CD4-positive, alpha-beta T cell treated with Interleukin-2 at 100 ng/mL for 4 hours (primary cell): ENCODE measurements at places on chromosomes 7 and 10.

DNA sequence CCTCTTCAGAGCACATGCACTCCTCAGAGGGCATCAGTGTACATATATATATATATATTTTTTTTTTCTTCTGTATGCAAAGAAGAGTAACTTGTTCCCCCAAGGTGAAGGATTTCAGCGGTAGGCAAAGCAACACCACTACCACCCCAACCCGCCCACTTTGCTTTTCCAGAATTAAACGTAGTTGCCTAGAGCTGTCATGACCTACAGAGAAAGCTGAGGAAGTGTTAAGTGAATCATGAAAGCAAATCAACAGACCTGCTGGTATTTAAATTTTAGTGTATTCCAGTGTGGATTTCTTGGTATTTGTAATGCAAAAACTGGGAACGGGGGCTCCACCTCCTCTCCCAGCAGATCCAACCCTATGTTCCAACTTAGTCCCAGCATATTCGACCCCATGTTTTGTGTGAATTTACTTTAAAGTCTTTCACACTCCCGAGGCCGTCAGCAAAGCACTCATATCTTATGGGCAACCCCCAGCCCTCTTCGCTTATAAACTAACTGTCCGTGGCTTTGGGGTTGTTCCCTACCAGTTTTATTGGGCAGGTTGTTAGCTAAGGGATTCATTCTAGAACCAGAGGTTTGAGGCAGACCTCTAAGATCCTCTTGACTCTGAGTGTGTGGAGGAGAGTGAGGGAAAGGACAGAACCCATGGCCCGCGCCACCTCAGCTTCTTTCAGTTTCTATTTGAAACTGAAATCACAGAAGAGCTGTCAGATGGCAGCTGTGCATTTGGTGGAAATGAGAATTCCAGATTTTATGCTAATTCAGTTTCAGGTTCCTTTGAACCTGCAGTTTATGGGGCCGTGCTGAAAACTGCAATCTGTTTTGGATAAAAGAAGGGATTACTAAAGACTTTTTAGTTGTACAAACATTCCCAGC, 450.2 kb upstream of the GALNT17 start:
- DNase-seq = no peak

- DNase-seq = no peak
These were observed 237.2 kb downstream of the BUB3 start for GRCh38 chr10:123391275-123392028.

DNA sequence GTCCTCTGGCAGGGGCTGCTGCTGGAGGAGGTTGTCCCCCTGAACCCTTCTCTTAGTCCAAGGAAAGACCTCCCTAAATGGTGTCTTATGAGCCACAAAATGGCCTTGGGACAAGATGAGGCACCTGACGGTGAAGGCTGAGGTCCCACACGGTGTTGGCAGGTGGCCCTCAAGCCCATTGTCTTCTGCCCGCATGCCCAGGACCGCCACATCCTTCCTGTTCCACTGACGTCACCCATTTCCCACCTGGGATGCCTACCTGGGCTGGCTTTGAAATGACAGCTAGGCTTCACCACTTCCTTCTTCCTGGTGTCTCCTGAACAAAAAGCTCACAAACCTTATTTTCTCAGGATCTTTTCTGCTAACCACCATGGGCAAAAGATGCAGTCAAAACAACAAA, 2.1 kb upstream of the DMBT1 start:
- no peak for DNase-seq

DNA sequence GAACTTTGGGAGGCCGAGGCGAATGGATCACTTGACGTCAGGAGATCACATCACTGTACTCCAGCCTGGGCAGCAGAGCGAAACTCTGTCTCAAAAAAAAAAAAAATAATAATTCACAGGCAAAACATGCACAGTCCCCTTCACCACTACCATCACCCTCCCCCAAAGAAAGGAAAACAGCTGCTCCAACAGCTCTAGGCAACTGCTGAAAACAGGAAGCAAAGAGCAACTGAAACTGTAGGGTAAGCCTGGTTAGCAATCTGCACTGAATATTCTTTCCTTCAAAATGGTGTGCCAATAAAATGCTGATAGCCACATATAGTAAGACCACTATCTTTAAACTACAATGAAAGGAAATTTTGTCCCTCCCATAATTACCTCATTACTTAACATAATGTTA, 11.8 kb downstream of the NT5C2 start:
- no peak for DNase-seq

GRCh38 chr10:108753326-108753725, 1170.0 kb downstream of the XPNPEP1 start:
- no peak for DNase-seq

- no peak for DNase-seq
These were observed 117.1 kb upstream of the DPP6 start for GRCh38 chr7:153935095-153935494.

- DNase-seq = no peak
These were observed 106.7 kb downstream of the SNX10 start for GRCh38 chr7:26398427-26398755.

DNA sequence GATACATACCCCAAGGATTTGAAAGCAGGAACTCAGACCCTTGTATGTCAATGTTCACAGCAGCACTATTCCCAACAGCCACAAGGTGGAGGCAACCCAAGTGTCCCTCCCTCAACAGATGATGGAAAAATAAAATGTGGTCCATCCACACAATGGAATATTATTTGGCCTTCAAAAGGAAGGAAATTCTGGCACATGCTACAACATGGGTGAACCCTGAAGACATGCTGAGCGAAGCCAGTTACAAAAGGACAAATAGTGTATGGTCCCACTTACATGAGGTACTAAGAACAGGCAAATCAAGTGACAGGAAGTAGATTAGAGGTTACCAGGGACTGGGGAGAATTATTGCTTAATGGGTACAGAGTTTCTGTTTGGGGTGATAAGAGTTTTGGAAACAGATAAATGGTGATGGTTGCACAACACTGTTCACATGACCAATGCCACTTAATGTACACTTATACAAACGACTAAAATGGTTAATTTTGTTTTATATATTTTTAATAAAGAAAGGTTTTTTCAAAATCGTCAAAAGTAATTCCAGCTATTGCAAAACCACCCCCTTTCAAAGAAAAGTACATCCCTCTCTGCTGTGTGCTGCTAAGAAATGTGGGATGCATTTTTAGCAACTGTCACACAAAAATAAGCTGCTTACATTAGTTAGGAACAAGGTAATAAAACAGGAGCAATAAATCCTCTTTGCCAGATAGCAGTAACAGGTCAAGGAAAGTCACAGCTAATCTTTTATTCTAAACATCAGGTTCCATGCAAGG, 85.7 kb downstream of the GRB10 start:
- DNase-seq = peak; percentile 22

DNA sequence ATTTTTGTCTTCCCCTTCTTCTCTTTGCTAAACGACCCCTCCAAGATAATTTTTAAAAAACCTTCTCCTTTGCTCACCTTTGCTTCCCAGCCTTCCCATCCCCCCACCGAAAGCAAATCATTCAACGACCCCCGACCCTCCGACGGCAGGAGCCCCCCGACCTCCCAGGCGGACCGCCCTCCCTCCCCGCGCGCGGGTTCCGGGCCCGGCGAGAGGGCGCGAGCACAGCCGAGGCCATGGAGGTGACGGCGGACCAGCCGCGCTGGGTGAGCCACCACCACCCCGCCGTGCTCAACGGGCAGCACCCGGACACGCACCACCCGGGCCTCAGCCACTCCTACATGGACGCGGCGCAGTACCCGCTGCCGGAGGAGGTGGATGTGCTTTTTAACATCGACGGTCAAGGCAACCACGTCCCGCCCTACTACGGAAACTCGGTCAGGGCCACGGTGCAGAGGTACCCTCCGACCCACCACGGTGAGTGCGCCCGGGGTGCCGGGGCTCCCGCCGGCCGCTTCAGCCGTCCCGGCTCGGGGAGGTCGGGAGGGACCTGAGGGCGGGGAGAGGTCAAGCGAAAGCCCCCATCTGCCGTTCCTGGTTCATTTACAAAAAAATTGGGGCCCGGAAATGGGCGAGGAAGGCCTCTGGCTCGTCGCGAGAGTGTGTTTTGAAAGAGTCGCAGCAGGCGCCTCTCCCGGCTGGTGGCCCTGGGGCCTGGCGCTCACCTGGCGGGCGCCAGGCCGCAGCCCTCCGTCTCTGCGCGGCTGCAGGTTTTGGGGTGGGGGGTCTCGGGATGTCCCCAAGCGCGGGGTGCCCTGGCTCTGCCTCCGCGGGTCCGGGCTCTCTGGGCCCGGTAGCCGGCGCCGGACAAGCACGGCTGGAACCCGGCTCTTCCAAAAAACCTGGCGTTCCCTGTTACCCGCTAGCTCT, 1.2 kb downstream of the GATA3 start:
- DNase-seq = no peak

GRCh38 chr10:2951235-2951835, 116.0 kb upstream of the PFKP start:
- no peak for DNase-seq

GRCh38 chr7:3578399-3578798, 277.3 kb downstream of the SDK1 start:
- no peak for DNase-seq

DNA sequence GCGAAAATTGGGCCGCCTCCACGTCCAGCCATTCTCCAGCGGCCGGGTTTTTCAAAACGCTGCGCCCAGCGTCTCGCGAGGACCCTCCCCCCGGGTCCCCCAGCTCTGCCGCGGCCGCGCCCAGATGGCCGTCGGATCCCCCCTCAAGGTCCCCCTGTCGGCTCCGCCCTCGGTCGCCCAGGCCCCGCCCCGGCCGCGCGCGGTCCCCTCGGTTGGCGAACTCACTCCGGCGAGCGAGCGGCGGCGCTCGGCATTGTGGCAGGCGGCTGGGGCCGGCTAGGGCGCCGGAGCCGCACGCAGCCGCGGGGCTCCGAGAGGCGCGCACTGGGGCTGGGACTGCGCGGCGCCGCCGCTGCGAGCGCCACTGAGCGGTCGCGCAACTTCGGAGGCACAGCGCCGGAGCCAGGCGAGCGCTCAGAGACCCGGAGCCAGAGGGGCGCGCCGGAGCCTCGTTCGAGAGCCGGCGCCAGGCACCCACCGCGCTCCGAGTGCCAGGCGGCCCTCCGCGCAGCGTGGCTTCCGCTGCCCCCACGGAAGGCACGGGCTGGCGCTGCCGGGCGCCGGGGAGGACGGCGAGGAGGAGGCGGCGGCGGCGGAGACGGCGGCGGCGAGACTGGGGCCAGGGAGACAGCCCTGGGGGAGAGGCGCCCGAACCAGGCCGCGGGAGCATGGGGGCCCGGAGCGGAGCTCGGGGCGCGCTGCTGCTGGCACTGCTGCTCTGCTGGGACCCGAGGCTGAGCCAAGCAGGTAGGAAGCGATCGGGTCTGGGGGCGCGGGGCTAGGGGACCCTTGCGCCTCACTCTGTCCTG, at the start of gene UNC5B:
Gene UNC5B, plus strand, starts transcription at position 253 of the 809 bp plus-strand sequence. Its CDS starts 416 bp downstream, at position 669.
- DNase-seq = peak; percentile 42

- peak; percentile 62 for DNase-seq
These were observed 23.9 kb downstream of the SCD start for GRCh38 chr10:100370714-100371481.

- DNase-seq = no peak
These were observed 173.6 kb downstream of the ARL4A start for GRCh38 chr7:12861070-12861469.

DNA sequence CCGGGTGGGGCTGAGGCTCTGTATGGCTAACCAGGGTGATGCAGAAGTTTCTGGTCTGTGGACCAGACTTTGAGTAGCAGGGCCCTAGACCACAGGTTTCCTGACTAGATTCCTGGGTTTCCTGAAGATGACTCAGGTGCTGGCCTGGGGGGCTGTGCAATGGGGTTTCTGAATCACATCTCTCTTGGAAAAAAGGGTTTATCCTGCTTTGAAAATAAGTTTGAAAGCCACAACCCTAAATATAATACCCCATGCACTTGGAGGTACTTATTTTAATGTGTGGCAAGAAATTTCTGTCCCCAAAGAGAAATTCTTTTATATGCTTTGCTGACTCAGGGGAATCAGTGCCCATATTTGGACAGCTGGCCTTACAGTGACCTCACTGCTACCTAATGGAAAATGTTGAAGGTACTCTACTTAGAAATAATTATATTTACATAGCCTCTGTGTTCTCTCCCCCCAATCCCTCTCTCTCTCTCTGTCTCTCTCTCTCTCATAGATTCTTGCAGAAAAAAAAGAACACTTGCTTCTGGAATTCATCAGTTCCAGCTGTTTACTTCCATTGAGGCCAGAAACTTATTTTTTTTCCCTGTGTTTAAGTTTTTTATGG, 184.4 kb upstream of the LYZL2 start:
- no peak for DNase-seq

GRCh38 chr7:139509535-139509934, 13.9 kb upstream of the CLEC2L start:
- no peak for DNase-seq

DNA sequence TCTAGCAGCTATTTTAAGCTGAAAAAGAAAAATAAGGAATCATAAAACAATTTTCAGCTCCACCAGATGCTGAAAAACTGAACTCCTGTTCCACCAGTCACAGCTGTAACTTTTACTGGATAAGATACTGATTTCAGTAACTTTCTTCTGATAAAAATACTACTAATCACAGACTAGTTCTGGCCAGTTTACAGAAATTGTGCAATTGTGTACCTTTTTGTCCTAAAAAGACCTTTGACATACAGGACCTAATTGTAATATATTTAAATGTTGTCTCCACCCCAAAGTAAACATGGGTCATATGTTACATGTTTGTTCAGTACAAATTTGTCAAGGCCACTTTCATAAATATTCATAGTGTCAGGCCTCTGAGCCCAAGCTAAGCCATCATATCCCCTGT, 27.1 kb upstream of the PIP start:
- no peak for DNase-seq

DNA sequence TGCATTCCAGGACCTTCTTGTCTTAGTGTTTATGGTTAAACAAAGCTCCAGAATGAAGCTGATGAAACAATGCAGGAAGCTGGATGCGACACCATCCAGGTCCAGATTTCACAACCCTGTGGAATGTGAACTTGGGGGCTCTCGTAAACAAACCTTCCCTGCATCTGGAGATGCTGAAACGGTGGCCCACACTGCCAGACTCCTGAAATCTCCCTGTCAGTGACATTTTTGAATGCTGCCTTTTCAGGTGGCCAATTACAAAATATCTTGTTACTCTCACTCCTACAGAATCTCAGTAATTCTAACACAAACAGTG, 18.8 kb downstream of the VIPR2 start:
- no peak for DNase-seq

- DNase-seq = no peak
These were observed 45.6 kb upstream of the FZD9 start for GRCh38 chr7:73387908-73388414.

DNA sequence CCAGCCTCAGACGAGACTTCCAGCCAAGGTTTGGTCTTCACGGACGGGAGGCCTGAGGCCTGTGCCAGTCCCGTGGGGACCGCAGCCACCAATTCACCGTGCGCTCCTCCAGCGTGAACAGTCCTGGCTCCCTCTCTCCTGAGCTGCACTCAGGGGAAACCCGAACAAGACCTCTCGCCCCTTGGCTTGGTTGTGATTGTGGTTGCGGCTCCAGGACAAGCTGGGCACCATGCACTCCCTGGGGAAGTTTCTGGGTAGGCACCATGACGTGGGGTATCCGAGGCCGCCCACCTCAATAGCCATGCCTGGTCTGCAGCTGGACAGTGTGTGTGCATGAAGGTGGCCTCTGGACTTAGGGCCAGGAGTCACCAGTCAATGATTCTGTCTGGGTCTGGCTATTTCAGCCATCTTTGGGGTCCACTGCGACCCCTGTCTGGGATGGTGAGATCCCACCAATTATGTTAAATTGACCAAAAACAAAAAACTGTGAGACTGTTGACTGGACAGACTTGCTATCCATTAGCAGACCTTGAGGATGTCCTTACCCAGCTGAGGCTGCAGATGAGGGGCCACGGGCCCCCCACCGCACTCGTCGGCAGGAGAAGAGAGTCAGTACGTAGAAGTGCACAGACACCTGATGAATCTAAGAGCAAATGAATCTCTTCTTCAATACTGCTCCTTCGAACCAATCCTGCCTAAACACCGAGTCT, 33.5 kb upstream of the EN2 start:
- no peak for DNase-seq
